Stimulated activated CD4-positive, alpha-beta T cell treated with anti-CD3 and anti-CD28 coated beads, Interleukin-15, amount 100 ng/mL, for 24 hours (primary cell): ENCODE measurements at places on chromosomes 4 and X.

- no peak for DNase-seq
These were observed 463.5 kb upstream of the CXorf51B start for GRCh38 chrX:146346102-146346501.

DNA sequence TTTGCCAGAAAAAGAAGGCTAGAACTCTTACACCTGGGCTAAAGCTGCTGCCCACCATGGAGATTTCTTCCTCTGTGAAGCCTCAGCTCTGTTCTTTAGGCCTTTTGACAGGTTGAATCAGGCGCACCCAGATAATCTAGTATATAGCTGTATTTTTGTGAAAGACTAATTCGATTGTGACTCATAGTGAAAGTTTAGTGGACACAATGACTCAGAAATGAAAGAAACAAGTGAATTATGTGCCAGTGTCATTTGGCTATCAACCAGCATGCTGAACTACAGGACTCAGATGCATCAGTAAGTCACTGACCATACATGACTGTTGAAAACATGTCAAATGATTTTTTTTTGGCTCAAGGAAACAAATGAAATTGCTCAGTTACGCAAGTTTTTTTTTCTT is 425.4 kb downstream of the SLITRK2 start:
- no peak for DNase-seq

DNA sequence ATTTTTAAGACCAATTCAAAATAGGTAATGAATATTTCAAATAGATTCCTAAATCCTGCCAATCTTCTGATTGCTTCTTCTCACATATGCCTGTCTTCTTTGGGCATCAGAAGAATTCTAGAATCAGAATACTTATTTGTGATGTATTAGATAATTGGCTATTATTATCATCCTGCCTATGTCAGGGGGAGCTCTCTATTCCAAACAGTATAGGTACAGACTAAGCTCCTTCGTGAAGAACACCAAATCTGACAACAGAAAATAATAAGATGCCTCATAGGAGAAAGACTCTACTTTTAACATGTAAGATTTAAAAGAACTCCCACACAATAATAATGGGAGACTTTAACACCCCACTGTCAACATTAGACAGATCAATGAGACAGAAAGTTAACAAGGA is at the start of gene IQCM:
Gene IQCM (minus strand): TSS at position 101 of the 400 bp plus-strand sequence. CDS start 73,152 bp downstream, outside the sequence.
- DNase-seq, result no peak

GRCh38 chrX:22193851-22194659 is 78.7 kb upstream of the CBLL2 start:
- no peak for DNase-seq

GRCh38 chrX:13923845-13924244 is 105.8 kb downstream of the GEMIN8 start:
- DNase-seq, result no peak

- no peak for DNase-seq
These were observed 33.0 kb downstream of the ARHGAP6 start for GRCh38 chrX:11632732-11633131.

GRCh38 chr4:119930546-119930945 is 136.1 kb downstream of the MAD2L1 start:
- no peak for DNase-seq

GRCh38 chrX:46841346-46841745 is 4.5 kb downstream of the RP2 start:
- DNase-seq, result no peak

DNA sequence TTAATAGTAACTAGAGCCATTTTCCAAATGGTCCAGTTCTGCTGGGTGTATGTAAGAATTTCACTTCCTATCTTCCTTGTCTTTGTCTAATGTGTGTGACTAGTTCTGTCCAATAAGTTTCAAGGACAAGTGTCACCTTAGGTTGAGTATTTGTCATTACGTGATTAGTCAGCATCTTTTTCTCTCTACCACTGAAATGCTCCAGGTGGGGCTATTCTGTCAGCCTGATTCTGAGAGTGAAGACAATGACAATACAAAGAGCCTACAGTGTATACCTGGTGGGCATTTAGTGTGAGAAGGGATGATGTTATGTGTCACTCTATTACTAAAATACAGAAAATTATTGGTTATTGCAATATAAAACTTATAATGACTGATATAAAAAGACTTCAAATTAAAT is 876.3 kb downstream of the C4orf33 start:
- DNase-seq, result no peak

- no peak for DNase-seq
These were observed 162.6 kb upstream of the FAM47A start for GRCh38 chrX:34294665-34295064.
